Foreskin melanocyte (primary cell): ENCODE measurements at places on chromosomes 1 and 21.

GRCh38 chr1:31866450-31867032 is 50.7 kb upstream of the SPOCD1 start:
- DNase-seq: no peak

DNA sequence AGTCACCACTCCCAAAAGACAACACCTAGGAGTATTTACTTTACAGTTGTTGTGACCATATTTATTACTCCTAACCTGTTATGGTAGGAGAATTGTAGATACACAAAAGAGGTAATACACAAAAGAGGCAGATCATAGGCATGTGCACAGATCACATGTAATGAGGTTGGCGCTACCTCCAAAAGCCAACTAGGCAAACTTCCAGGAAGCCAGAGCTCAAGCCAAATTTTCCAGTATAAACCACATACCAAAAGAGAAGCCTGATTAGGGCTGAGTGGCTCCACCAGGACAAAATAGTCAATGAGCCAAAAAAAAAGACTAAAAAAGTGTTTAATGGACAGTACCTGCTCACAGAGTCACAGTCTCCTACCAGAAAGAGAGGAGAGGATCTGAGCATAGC is 195.0 kb upstream of the PBX1 start:
- no peak for DNase-seq

GRCh38 chr1:9169601-9170137 is 40.8 kb upstream of the GPR157 start:
- no peak for DNase-seq

DNA sequence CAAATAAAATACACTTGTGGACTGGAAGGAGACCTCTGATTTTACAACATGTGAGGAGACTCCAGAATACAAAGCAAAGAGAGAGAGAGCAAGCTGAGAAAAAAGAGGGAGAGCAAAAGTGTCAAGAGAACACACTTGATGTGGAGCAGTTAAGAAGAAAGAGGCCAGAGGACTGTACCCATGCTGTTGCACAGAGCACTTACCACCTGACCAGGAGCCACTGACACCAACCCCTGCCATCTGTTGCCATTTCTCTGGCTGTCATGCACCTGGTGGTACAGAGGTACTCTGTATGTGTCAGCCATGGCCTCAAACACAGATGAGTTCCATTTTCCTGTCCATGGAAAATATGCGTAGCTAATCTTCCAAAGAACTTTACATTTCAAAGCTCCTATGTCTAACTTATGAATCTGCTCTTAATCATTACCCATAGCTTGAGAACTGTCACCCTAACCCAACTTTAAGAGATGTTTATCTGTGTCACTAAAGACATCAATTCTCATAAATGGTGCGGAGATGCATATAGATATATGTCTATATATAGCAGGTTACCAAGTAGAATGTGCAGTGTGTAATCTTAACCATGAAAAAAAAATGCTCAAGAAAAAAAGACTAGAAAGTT is 32.8 kb upstream of the ABCD3 start:
- no peak for DNase-seq

DNA sequence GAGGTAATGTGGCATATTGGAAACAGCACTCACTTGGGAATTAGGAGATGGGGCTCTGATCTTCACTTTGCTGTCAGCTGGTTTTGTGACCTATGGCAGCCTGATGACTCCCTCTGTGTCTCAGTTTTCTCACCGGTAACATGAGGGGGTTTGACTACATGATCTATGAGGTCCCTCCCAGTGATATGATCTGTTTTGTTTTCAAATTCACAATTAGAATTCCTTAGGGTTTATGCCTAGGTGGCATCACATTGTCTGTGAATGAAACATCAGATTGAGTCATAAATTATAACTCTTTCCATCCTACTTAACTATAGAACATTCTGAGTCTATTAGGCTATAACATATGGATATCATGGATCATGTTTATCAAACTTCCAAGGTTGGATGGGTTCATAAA is 386.6 kb downstream of the PTBP2 start:
- no peak for DNase-seq

DNA sequence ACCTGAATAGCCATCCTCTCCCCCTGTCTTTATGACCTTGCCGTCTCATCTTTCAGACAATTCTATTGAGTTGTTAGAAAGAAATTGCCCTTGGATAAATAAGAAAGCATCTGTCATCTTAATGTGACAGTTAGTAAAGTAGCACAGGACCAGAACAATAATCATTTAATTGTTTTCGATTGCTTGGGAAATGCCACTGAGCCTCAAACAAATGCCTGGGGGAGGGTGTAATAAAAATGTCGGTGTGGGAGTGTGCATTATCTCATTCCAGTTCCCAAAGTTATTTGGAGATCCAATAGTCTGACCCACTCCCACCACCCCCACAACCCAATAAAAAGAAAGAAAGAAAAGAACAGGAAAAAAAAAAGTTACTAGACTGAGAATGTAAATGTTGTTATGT is 509.3 kb upstream of the LRRC7 start:
- peak; percentile 11 for DNase-seq

DNA sequence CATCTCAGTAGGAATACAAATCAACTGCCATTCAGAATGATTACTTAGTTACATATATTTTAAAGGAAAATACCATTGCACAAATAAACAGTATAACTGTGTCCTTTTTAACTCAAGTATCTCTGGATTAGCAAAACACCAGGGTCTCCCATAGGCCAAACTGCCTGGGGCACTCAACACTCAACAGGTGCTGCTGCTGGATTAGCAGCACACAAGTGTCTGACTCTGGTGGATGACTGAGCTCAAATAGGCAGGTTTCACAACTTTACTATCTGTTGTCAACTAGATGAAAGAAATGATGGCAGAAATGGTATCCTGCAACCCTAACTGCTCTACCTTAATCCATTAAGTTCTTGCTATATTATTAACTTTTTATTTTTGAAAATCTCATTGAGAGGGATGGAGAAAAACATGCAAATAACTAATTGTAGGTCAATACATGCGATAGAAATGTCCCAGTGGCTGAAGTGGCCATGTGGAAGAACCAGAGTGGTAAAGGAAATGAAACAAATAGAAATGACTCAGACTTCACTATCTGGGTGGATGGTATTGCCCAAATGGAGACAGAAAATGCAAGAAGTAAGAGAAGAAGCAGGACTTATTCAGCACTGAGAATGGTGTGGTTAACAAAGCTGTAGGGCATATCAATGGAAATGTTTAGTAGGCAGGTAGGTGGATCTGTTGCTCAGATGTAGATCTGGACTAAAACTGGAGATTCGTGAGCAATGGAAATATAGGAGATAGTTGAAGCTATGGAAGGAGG is 90.8 kb upstream of the CCDC190 start:
- no peak for DNase-seq

DNA sequence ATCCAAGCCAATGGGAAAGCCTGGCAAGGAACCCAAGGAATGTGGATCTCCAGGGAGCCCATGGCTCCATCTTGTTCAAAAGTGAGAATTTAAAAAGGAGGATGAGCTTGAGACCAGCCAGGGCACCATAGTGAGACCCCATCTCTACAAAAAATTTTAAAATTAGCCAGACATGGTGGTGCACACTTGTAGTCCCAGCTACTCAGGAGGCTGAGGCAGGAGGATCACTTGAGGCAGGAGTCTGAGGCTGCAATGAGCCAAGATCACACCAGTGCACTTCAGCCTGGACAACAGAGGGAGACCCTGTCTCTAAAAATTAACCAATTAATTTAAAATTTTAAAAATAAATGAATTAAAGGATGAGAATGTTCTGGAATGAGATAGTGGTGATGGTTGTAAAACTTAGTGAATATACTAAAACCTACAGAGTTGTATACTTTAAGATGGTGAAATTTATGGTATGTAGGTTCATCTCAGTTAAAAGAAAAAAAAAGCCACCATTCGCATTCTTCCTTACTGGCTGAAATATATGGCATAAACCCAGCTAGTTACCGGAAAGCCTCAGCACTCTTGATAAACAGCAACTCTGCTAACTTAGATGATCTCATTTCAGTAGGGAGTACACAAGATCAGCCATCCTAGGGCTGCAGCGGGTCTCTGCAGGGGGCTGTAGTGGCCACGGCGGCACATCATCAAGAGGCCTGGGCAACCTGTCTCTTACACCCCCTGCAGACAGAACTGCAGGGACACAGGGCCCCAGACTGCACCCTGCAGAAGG is 48.3 kb upstream of the H6PD start:
- DNase-seq: no peak

GRCh38 chr1:65425006-65425405 is 4.5 kb downstream of the LEPR start:
- DNase-seq: no peak

GRCh38 chr1:157047062-157047410 is 1.5 kb upstream of the ARHGEF11 start:
- DNase-seq: no peak

DNA sequence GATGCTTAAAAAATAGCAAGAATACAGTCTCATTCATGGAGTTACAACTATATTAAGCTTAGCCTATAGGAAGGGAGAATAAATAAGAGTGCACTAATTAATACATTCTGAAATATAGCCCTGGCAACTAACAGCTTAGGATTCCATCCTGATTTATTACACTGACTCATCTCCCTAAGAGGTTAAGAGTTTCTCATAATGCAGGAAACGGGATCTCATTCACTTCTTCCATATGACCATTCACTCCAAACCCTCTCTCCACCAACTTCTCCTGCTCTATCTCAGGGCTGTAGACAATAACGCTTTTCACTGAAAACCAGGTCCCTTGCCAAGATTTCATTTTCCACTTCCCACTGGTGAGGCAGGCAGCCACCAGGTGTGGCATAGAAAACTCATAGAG is 168.5 kb upstream of the PLD5 start:
- no peak for DNase-seq

- no peak for DNase-seq
Observed at GRCh38 chr21:26049803-26050202, 120.8 kb downstream of the APP start.

- DNase-seq: no peak
Observed at GRCh38 chr1:178311164-178311563, 185.6 kb downstream of the CLEC20A start.

DNA sequence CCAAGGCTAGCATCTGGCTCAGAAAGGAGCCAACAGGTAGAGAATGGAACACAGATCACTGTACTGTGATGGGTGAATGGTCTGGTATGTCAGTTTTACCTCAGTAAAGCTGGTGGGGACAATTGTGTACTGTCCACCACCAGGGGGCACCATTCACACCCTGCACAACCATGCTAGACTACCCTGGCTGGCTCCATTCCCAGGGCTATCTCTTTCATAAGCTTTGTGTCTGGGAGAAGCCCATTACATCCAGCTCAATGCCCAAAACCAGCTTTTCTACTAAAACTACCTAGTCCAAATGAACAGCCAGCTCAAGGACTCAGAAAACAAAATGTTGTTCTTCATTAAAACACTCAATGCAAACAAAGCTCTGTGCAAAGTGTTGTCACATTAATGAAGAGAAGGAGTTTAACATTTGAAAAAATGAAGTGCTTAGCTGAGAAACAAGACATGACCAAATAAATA is 62.0 kb upstream of the RASAL2 start:
- peak; percentile 76 for DNase-seq

DNA sequence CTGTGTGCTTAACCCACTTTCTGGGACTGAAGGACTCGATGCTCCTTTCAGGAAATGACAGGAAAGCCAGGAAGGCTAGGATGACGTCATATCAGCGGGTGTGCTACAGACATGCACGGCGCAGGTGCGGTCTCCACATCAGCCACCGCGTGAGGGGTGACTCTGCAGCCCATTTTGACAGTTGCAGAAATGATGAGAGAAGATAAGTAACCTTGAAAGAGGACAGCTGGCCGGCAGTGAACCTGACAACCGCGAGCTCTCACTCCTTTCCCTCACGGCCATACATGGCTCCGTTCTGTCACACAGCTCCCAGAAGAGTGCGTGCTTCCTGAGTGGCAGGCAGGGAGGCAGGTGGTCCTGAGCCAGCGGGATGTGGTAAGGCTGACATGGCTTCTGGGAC is 1.7 kb upstream of the KRTAP10-5 start:
- no peak for DNase-seq

DNA sequence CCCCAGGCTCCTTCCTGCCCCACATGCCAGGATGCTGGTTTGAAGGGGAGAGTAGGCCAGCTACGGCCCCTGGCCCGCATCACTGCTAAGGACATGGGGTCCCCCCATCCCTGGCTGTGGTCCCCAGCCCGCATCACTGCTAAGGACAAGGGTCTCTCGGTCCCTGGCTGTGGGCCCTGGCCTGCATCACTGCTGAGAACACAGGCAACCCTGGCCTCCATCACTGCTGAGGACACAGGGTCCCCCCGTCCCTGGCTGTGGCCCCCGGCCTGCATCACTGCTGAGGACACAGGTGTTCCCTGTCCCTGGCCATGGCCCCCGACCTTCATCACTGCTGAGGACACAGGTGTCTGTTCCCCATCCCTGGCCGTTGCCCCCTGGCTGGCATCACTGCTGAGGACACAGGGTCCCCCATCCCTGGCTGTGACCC is 448 bp upstream of the OBSCN start:
- no peak for DNase-seq

- DNase-seq: no peak
Observed at GRCh38 chr1:228004856-228005462, 1.8 kb upstream of the WNT3A start.

DNA sequence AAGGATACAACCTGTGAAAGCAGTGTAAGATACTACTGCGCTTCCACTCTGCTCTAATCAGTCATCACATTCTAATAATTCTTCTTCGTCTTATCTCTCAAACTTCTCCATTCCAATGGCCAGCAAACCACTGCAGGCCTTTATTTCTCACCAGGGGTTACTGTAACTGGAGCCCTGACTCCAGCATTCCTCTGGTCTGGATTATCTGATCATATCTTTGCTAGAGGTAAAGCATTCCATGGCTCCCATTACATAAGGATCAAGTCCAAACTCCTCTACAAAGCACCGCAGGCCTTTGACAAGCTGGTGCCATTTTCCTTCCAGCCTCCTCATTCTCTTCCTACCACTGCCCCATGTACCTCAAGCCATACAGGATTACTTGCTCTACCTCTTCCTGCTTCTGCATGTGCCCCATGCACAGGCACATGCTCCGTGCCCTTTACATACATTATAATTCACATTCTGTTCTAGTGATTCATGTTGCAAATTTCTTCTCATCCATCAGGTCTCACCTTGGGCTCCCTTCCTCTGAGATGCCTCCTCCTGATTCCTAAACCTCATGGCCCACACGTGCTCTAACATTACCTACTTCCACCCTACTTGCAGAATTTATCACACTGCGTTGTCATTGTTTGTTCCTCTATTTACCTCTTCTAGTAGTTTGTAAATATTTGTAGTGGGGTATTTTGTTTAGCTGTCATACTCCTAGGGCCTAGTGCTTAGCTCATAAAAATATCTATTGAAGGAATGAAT is 9.3 kb upstream of the SERBP1 start:
- DNase-seq: no peak

- peak; percentile 99 for DNase-seq
Observed at GRCh38 chr1:86487131-86487810, 18.5 kb downstream of the CLCA1 start.

GRCh38 chr1:199490769-199491527 is 536.6 kb upstream of the NR5A2 start:
- no peak for DNase-seq

DNA sequence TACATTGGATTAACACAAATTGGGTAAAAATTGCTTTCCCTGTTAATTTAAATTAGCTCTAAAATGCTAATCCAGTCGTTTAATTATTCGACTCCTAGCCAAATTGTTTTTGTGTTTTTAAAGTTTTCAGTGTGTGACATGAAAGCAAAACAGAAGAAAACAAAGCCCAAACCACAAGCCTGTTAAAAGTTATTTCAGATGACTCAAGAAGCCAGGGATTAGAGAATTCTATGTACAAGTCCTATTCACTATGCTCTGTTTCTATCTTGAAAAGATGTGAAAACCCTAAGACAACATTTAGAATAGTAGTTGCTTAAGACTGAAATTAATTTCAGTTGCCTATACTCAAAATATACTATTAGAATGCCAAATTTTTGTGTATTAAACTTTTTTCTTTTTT is 294.8 kb upstream of the ADAMTS5 start:
- no peak for DNase-seq
